ENCODE measurements at places on chromosomes 4 and X.

- no peak for ATAC-seq
Observed at GRCh38 chr4:35772291-35772690, 472.0 kb downstream of the ARAP2 start.

- ATAC-seq, result no peak
Observed at GRCh38 chr4:95867919-95868318, 28.0 kb downstream of the PDHA2 start.

- ATAC-seq, result no peak
Observed at GRCh38 chr4:114890773-114891172, 222.6 kb downstream of the NDST4 start.

GRCh38 chrX:14027511-14028019, 2.1 kb downstream of the GEMIN8 start:
- ATAC-seq, result no peak

GRCh38 chrX:120380699-120381098, 18.8 kb downstream of the ATP1B4 start:
- ATAC-seq, result no peak

- ATAC-seq, result no peak
Observed at GRCh38 chrX:70117738-70118137, 15.5 kb upstream of the IGBP1 start.

DNA sequence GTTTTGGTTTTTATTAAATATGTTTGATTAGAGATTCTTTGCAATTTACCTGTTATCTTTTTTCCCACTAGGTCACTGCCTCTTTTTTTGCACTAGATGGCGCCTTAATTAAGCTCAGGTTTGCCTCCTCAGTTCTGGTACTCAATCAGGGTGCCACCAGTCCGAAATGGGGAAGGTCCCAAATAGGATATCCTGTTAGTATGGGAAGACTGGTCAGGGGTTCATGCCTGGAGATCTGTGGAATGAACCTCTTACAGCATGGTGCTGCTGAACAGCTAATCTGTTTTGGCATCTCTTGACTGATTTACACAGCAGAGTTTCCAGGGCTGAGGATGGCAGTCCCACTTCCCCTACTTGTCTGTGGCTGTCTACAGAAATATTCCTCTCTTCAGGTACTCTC, 24.2 kb upstream of the VSIG1 start:
- ATAC-seq, result no peak

GRCh38 chr4:10655968-10656367, 28.6 kb downstream of the CLNK start:
- no peak for ATAC-seq

All from motor neuron (in vitro differentiated cells).